ENCODE measurements at places on chromosomes 5 and 9.
A peak's percentile ranks its signal among the peaks of the same experiment; 100 is the strongest.

- DNase-seq, result no peak
Measured at GRCh38 chr5:43085453-43085852, 35.3 kb upstream of the ZNF131 start.

DNA sequence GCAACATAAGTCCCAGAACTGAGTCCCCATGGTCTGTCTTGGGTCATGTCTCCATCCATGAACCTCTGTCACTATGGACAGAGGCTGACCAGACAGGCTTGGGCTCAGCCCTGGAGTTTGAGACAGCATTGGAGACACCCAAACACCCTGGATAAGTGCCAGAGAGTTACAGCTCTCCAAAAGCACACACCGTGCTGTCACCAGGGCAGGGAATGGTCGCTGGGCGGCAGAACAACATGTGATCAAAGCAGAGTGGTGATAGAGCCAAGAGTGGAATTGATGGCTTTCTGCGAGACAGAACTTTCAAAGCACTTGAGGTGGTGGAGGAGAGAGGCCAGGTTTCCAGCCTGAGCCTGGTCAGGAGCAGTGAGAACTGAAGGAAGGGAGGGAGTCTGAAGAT is 50.1 kb downstream of the DRD1 start:
- DNase-seq, result no peak

DNA sequence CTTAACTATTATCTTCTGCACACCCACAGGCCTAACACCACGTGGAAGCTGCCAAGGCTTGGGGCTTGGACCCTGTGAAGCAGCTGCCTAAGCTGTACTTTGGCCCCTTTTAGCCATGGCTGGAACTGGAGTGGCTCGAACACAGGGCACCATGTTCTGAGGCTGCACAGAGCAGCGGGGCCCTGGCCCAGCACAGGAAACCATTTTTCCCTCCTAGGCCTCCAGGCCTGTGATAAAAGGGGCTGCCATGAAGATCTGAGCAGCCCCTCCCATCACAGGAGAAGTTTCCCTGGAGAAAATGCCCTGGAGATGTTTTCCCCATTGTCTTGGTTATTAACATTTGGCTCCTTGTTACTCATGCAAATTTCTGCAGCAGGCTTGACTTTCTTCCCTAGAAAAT is 126.3 kb downstream of the MELK start:
- DNase-seq, result no peak

DNA sequence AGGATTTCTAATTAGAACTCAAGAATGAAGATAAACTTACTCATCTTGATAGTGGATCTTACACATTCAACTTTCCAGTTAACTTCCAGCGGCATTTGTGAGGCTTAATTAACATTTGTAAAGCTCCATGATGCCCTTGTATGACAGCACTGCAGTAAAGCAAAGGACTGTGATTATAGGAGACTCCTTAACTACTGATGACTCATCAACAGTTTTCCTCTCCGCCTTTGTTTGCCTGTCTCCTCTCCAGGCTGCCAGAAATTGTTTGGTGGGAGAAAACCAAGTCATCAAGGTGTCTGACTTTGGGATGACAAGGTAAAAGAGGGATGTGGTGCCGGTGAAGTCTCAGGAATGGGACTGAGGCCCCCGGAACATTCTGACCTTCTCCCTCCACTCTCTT is 20.4 kb upstream of the CYFIP2 start:
- DNase-seq, result no peak

GRCh38 chr9:81680006-81680405 is 9.3 kb downstream of the TLE1 start:
- no peak for DNase-seq

DNA sequence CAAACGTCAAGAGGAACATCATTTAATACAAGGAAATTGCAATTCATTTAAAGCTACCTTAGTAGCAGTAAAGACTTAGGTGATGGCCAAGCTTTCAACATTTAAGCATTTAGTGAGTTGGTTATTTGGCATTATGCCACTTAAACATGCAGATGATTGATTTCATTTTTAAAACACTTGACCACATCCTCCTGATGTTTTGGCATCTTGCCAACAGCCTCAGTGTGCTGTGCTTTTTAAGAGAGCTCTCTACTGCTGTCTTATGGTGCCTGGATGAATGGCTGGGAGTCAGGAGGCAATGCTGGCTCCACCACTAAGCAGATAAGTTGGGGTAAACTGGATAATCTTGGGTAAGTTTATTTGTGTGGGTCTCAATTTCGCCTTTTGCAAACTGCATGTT is 364.5 kb downstream of the MAN2A1 start:
- DNase-seq, result no peak

DNA sequence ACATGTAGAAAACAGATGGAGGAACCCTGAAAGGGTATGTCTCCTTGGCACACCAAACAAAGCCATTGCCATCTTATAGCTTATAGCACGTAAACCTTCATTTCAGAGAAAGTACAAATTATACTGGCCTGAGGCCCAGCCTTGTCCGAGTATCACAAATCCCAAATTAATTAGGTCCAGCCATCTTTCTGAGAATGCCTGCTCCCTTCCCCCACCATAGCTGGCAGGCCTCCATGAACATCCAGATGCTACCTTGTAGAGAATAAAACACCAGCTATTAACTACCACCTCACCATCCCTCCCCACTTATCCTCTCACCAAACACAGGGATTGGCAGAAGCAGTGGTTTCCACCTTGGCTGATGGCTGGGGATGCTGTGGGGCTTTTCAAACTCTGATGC is 224.0 kb downstream of the SPOCK1 start:
- DNase-seq, result no peak

- no peak for DNase-seq
Measured at GRCh38 chr5:102283102-102283797, 12.8 kb downstream of the SLCO4C1 start.

DNA sequence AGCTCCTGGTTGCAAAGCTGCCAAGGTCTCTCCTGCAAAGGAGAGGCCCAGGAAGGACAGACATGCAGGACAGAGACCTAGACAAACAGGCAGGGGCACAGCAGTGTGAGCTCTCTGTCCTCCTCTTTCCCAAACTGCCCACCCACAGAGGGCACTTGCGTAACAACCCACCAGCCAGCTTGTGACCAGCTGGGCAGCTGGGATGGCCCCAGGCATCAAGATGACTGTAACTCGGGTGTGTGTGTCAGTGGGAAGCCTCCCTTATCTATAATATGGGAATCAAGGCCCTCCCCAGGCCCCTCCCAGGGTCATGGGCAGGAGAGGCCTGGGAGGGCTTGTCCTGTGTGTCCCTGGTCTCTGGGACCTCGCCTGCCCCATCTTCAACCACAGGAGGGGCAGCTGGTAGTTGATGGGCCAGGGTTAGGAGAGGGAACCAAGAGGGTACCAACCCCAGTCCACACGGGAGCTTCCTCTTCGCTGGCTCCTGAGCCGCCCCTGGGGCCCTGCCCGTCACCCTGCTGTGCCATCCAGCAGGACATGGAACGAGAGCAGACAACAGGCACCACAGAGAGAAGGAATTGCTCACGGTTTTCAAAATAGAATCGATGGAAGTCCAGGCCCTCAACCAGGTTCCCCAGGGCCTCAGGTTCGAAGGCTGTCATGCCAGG is 37.9 kb downstream of the SLC6A7 start:
- DNase-seq, result no peak

- no peak for DNase-seq
Measured at GRCh38 chr5:88881571-88881971, 1.4 kb downstream of the MEF2C start.

GRCh38 chr5:34551911-34552433 is 104.2 kb upstream of the RAI14 start:
- DNase-seq, result no peak

GRCh38 chr9:110156416-110156815 is 51.5 kb downstream of the C9orf152 start:
- no peak for DNase-seq

DNA sequence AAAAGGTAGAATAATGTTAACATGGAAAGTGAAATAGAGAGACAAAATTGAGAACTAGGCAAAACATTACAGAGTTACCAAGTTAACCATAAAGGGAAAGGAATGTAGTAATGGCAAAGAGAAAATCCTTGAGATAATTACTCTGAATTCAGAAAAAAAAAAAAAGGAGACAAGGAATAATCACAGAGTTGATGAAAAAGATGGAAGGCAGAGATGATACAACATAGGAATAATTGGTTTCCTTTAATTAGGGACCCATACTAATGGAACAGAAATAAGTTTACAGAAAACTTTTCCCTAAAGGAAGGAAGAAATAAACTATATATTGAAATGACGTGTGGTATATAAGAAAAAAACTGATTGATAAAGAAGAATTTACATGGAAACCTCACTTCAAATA is 254.1 kb upstream of the FBXL7 start:
- DNase-seq, result no peak

DNA sequence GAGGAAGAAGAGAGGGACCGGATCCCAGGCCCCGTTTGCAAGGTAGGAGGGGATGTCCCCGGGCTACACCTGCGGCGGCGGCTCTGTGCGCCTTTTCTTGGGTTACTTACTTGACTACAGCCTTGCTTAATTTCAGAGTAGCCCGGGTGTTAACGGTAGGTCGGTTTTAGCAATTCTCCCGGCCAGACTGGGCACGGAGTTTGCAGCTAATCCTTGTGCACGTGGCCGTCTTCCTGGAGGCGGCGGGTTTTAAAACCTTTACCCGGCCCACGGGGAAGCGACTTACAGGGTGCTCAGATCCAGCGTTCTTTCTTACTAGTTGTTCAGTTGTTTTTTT is 313 bp downstream of the BRIX1 start:
- no peak for DNase-seq

- peak; percentile 63 for DNase-seq
Measured at GRCh38 chr9:72038890-72039410, 21.5 kb downstream of the C9orf57 start.

DNA sequence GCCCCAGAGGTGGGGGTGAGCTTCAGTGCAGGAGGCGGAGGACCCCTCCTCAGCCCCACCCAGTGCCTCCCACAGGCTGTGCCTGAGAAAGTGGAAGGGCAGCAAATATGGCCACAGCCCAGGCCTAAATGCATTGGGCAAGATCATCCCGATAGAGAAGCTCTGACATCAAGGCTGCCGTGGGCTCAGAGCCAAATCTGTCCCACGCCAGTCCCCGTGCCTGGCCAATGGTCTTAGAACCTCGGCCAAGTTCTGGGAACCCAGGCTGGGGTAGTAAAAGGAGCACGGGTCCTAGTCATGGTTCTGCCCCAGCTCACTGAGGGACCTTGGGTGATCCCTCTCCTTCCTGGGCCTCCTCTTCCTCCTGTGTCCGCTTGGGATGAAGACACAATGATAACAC is 27.7 kb upstream of the TNIP1 start:
- DNase-seq, result no peak

DNA sequence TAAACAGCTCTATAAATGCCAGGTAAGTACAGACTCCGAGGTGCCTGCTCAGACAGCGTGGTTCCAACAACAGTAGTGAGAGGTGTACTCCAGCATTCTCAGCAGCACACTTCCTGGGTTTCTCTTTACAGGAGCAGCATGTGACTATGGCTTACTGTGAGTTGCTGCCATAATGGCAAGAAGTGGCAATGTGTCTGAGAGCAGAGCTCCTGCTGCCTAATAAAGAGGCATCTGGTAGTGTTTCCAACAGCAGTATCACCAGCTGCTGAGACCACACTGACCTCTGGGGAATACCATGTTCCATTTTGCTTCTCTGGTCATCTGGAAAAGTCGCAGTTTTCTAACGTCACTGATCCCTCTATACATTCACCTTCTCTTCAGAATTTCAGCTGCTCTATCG is 398.2 kb downstream of the SLCO4C1 start:
- DNase-seq, result no peak

DNA sequence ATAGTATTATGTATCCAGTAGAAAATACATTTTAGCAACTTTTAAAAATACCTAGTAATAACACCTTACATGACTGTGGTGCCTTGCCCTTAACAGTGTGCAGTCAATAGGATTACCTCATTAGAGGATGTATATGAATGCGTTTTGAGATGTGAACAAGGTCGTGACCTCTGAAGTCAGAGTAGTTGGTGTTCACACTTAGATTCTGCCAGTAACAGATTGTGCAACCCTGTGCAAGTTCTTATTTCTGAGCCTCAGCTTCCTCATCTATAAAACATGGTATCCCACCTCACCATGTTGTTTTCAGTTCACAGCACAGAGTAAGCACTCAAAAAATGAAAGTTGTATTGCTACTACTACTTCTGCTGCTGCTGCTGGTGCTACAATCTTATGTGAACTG is 347.3 kb downstream of the KDM4C start:
- DNase-seq, result no peak

- DNase-seq, result no peak
Measured at GRCh38 chr5:117800261-117800660, 1188.1 kb downstream of the DTWD2 start.

DNA sequence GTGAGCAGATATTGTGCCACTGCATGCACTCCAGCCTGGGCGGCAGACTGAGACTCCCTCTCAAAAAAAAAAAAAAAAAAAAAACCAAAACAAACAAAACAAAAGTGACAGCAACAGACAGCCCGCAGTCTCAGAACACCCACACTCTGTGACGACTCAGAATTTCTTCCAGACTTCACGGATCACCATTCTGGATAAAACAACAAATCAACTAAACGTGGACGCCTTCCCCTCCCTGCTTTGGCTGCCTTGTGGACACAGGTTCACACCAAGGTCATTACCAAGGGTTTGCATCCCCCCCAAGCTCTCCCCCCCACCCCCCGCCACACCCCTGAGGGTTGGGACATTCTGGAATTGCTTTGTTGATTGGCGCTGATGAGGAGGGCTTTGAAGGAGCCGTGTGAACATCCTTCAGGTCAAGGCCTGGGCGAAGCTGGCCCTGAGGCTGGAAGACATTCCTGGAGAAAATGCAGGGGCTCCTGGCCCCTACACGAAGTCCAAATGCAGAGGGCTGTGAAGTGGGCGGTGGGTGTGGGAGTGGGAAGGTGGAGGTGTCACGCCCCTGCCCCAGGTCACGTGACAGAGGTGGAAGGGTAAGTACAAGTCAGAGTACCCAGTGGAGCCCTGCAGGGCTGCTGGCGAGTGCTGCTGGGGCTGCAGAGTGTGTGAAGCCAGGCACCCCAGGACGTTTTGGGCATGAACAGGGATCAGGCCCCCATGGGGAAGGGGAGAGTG is 10.1 kb downstream of the LCN10 start:
- DNase-seq, result no peak

DNA sequence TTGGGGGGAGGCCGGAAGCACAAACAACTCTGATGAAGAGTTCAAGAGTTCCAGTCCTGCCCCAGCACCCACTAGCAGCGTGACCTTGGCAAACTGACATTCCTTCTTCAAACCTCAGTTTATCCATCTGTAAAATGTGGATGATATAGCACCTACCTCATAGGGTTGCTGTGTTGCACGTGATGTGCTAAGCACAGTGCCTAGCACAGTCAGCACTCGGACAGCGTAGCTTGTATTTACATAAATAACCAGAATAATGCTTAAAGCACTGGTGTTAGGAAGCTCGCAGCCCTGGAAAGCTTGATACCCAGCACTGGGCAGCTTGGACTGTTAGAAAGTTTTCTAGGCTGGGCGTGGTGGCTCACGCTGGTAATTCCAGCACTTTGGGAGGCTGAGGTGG is 5.1 kb downstream of the PKN3 start:
- no peak for DNase-seq

GRCh38 chr9:108786322-108786721 is 69.5 kb downstream of the ACTL7B start:
- DNase-seq, result no peak

- DNase-seq, result no peak
Measured at GRCh38 chr5:139982975-139983240, 60.2 kb downstream of the NRG2 start.

- DNase-seq, result no peak
Measured at GRCh38 chr5:66945389-66946349, 250.9 kb downstream of the CD180 start.

GRCh38 chr5:143016777-143017516 is 246.8 kb downstream of the ARHGAP26 start:
- DNase-seq, result no peak

All from right kidney (tissue), 9 donors.